ENCODE measurements at places on chromosomes 7 and 10. TPM values are rescaled to one million over a fixed set of nuclear protein-coding genes. Genes with fewer than 3 reads are reported as not detected.

GRCh38 chr10:43931308-43931930 lies 282.7 kb upstream of the ZNF32 start:
- H3K27ac ChIP-seq: no peak overlapping the region
- no peaks in the 10 kb centered on the region for H3K36me3 ChIP-seq
- no peak overlapping the region for H3K4me3 ChIP-seq

The WNT8B gene
- total RNA-seq: not detected

The RASSF4 gene
- total RNA-seq: 67.9 TPM

The SPOCK2 gene
- 10.7 TPM for total RNA-seq

Measured in Peyer's patch (tissue), 4 donors.